ENCODE measurements at places on chromosomes 4 and X.

DNA sequence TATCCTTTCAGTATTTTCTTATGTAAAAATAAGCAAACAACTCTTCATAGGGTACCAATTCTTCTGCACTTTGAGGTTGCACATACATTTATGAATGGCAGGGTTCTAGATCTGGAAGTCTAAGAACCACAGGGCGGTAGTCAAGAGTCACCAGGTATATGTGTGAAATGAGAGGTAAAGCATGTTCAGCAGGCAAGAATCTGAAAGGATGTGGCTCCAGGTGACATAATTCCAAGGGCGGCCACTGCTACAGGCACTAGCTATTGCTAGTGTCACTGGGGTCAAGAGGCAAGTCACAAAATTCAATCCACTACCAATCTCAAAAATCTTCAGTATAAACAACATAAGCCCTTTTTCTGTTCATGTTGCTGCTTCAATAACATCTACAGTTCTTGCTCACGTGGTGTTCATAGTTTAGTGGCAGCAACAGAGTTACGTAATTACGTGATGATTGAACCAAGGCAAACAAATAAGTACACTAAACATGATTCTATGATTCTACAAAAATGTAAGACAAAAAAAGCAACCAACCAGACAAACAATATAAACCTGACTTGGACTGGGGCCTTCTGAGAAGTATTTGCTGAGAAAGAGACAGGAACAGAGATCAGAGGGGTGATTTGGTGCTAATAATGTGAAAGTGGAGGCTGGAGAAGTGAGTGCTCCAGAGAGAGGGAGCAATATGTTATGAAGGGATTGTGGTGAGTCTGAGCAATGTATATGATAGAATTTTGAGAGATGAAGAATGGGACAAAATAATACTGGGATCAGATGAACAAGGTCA is 101.7 kb downstream of the NAA11 start:
- DNase-seq = no peak

- no peak for DNase-seq
Measured at GRCh38 chrX:21225643-21226042, 148.6 kb upstream of the CNKSR2 start.

- no peak for DNase-seq
Measured at GRCh38 chr4:38242822-38243387, 282.7 kb downstream of the PTTG2 start.

DNA sequence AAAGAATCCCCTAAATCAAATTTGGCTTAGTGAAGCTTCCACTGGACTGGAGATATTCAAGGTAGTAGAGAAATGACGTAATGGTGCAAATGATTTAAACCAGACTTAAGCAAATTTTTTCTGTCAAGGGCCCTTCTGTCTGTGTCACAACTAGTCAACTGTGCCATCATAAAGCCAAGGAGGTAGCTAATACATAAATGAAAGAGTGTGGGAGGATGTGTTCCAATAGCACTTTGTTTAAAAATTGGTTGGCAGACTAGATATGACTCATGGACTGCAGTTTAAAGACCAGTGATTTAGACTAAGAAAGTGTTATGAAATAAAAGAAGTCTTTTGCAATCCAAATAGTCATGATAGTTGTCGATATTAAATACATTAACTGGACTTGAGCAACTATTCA is 24.3 kb upstream of the TEX13C start:
- no peak for DNase-seq

DNA sequence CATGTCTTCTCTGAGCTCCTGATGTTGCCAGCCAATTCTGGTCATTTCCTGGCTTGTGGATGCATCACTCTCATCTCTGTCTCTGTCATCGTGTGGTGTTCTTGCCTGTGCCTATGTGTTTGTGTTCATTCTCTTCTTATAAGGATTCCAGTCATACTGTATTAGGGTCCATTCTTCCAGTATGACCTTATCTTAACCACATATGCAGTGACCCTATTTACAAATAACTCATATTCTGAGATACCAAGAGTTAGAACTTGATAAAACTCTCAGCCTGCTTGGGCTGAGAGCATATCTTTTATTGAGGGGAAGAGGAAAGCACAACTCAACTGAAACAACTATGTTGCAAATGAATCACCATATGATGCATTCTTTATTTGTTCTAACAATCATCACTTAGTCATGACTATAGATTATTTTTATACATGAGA is 189.0 kb upstream of the ANXA10 start:
- no peak for DNase-seq
